Activated CD4-positive, alpha-beta memory T cell treated with anti-CD3 and anti-CD28 coated beads for 36 hours (primary cell): ENCODE measurements at places on chromosomes 11 and 22.

- DNase-seq: peak; percentile 43
- H3K36me3 ChIP-seq: peaks cover 39% of the 10 kb centered on the region
- no peaks in the 10 kb centered on the region for H3K4me1 ChIP-seq
- H3K27ac ChIP-seq: no peak overlapping the region
Observed at GRCh38 chr11:126194121-126194543, 17.3 kb downstream of the RPUSD4 start.

GRCh38 chr11:37657645-37658044 is 1059.6 kb upstream of the RAG2 start:
- no peak for DNase-seq
- no peaks in the 10 kb centered on the region for H3K27me3 ChIP-seq
- no peak overlapping the region for H3K4me3 ChIP-seq

DNA sequence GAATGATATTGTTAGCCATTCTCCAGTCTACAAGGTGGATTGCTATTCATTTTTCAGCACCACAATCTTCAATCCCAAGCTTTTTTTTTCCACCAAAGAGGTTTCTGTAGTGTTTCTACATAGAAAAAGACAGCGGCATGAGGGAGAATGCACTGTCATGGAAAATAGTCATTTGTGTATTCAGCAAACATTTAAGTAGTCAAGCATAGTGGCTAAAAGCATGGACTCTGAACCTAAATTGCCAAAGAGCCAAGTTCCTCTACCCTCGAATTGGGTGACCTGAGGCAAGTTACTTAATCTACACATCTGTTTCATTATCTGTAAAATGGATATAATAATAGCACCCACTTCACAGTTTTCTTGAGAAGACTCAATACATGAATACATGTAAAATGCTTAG is 14.2 kb downstream of the GAS2 start:
- no peaks in the 10 kb centered on the region for H3K36me3 ChIP-seq
- no peak overlapping the region for H3K27ac ChIP-seq
- no peak for DNase-seq
- H3K4me3 ChIP-seq: no peak overlapping the region

GRCh38 chr11:104944076-104944475 is 24.3 kb downstream of the CASP4 start:
- H3K27me3 ChIP-seq: no peaks in the 10 kb centered on the region
- H3K4me3 ChIP-seq: no peak overlapping the region
- peaks cover 5% of the 10 kb centered on the region for H3K4me1 ChIP-seq
- no peak overlapping the region for H3K27ac ChIP-seq

GRCh38 chr11:1890856-1891830 is 552 bp downstream of the PRR33 start:
- no peak for DNase-seq
- H3K27me3 ChIP-seq: no peaks in the 10 kb centered on the region
- peaks cover 7% of the 10 kb centered on the region for H3K36me3 ChIP-seq
- peak overlapping the region; percentile 46 for H3K4me3 ChIP-seq
- peaks cover 22% of the 10 kb centered on the region for H3K4me1 ChIP-seq
- no peak overlapping the region for H3K27ac ChIP-seq

- H3K4me1 ChIP-seq: no peaks in the 10 kb centered on the region
- peaks cover 19% of the 10 kb centered on the region for H3K27me3 ChIP-seq
- peaks cover 6% of the 10 kb centered on the region for H3K36me3 ChIP-seq
- no peak for DNase-seq
- no peak overlapping the region for H3K27ac ChIP-seq
Observed at GRCh38 chr11:114326776-114327175, 30.6 kb downstream of the NNMT start.

GRCh38 chr11:34788642-34789041 is 127.5 kb downstream of the APIP start:
- no peaks in the 10 kb centered on the region for H3K4me1 ChIP-seq
- no peaks in the 10 kb centered on the region for H3K36me3 ChIP-seq
- H3K27me3 ChIP-seq: peaks cover 12% of the 10 kb centered on the region

GRCh38 chr11:110028921-110029320 is 64.3 kb upstream of the ZC3H12C start:
- DNase-seq: no peak
- H3K4me1 ChIP-seq: no peaks in the 10 kb centered on the region
- H3K36me3 ChIP-seq: no peaks in the 10 kb centered on the region
- no peak overlapping the region for H3K4me3 ChIP-seq

- no peak overlapping the region for H3K4me3 ChIP-seq
- H3K36me3 ChIP-seq: peaks cover 24% of the 10 kb centered on the region
- H3K27ac ChIP-seq: peak overlapping the region; percentile 21
- DNase-seq: no peak
- peaks cover 24% of the 10 kb centered on the region for H3K4me1 ChIP-seq
- H3K27me3 ChIP-seq: no peaks in the 10 kb centered on the region
Observed at GRCh38 chr22:21615731-21616130, 14.1 kb downstream of the YDJC start.

- DNase-seq: no peak
- H3K27me3 ChIP-seq: no peaks in the 10 kb centered on the region
- H3K4me1 ChIP-seq: no peaks in the 10 kb centered on the region
Observed at GRCh38 chr11:66686801-66687750, 9.4 kb upstream of the RBM4B start.

DNA sequence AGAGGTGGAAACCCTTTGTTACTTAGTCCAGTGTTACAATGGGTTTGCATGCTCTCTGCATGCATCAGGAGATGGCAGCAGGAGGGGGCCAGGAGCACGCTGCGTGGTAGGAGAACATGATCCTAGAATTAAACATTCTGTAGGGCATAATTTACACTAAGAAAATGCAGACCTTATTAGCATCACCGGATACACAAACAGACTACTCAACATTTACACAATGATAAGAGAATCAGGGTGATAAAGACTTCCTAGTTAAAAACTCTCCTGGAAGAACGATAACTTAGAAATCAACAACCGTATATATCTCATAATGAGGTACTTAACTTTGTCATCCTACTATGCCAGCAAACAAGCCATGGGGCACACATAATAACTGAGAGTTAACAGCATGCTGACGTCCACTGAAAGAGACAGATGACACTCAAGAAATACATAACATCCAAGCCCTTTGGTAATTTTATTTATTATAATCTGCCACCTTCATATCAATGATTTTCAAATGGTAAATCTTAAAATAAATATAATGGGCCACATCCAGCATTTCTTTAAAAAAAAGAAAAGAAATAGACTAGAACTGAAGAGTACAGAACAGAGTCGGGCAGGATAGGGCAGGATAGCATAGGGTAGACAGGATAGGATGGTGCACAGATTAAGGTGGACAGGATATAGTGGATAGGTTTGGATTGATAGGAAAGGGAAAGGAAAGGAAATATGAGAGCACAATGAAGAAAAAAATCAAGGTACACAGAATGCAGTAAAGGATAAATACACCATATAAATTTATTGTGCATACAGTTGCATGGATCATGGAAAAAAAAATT is 27.5 kb downstream of the CADM1 start:
- no peak overlapping the region for H3K27ac ChIP-seq
- no peaks in the 10 kb centered on the region for H3K4me1 ChIP-seq
- no peaks in the 10 kb centered on the region for H3K36me3 ChIP-seq

- no peaks in the 10 kb centered on the region for H3K4me1 ChIP-seq
- H3K4me3 ChIP-seq: no peak overlapping the region
- H3K27me3 ChIP-seq: no peaks in the 10 kb centered on the region
- H3K36me3 ChIP-seq: peaks cover 8% of the 10 kb centered on the region
- no peak for DNase-seq
Observed at GRCh38 chr11:73833067-73833466, 43.6 kb downstream of the COA4 start.

DNA sequence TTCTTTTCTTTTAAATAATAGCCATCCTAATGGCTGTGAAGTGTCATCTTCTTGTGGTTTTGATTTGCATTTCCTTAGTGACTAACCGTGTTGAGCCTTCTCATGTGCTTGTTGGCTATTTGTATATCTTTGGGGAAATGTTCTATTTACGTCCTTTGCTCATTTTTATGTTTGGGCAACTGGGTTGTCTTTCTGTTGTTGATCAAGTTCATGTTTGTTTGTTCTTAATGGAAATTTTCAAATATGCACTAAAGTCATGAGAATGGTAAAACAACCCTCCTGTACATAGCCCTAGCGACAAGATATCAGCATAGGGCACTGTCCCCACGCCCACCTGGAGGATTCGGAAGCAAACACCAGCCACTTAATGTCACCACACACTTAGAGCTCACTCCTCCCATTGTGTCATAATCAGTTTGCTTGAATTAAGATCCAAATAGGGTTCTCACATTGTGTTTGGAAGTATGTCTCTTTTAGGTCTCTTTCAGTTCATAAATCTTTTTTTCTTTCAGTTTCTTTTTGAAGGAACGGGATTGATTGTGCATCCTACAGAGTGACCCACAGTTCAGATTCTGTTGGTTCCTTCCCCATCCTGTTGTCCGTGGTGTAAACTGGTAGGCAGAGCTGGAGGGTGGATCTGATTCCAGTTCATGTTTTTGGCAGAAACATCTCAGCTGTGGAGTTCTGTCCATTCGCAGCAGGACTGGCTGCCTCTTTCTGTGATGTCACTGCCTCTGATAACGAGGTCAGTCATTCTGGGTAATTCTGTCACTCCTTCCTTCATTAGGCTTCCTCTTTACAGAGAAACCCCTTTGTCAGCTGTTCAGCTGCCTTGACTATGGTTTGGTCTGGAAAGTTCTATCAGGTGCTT is 26.4 kb upstream of the ADORA2A start:
- H3K27me3 ChIP-seq: no peaks in the 10 kb centered on the region
- peak overlapping the region; percentile 32 for H3K4me3 ChIP-seq
- peaks cover 9% of the 10 kb centered on the region for H3K36me3 ChIP-seq
- H3K4me1 ChIP-seq: peaks cover 36% of the 10 kb centered on the region

- DNase-seq: no peak
- peaks cover 5% of the 10 kb centered on the region for H3K27me3 ChIP-seq
- H3K27ac ChIP-seq: no peak overlapping the region
- H3K4me1 ChIP-seq: no peaks in the 10 kb centered on the region
- H3K36me3 ChIP-seq: no peaks in the 10 kb centered on the region
Observed at GRCh38 chr11:15159085-15159484, 44.4 kb downstream of the INSC start.

GRCh38 chr11:114864896-114865295 is 186.6 kb downstream of the NXPE2 start:
- H3K27ac ChIP-seq: no peak overlapping the region
- no peaks in the 10 kb centered on the region for H3K27me3 ChIP-seq
- no peaks in the 10 kb centered on the region for H3K4me1 ChIP-seq
- no peak overlapping the region for H3K4me3 ChIP-seq
- no peaks in the 10 kb centered on the region for H3K36me3 ChIP-seq
- DNase-seq: no peak

DNA sequence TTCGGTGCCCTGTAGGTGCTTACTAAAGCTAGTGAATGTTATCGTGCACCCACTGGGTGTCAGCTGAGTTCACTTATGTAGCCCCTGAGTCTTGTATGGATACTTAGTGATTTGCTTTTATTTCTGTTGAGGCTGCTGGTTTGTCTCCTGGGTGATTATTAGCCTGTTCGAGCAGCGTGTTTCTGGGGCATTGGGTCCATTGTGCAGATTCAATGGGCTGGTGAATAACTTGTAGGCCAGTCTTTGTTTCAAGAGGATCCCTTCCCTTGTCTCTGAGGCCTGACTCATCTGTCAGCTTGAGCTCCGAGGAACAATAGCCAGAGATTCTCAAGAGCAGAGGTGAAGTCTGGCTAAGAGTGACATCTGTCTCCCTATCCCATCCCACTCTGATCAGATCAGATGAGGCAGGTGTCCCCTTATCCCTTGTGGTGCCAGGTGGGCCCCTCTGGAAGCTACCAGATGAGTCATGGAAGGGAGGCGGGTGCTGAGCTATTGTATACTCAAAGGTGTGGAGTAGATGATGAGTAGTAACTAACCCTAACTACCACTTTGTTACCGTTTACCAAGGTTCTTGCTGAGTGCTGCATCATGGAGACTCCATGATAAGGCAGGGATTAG is 3.7 kb downstream of the MIAT start:
- H3K4me3 ChIP-seq: no peak overlapping the region
- H3K4me1 ChIP-seq: peaks cover 54% of the 10 kb centered on the region

DNA sequence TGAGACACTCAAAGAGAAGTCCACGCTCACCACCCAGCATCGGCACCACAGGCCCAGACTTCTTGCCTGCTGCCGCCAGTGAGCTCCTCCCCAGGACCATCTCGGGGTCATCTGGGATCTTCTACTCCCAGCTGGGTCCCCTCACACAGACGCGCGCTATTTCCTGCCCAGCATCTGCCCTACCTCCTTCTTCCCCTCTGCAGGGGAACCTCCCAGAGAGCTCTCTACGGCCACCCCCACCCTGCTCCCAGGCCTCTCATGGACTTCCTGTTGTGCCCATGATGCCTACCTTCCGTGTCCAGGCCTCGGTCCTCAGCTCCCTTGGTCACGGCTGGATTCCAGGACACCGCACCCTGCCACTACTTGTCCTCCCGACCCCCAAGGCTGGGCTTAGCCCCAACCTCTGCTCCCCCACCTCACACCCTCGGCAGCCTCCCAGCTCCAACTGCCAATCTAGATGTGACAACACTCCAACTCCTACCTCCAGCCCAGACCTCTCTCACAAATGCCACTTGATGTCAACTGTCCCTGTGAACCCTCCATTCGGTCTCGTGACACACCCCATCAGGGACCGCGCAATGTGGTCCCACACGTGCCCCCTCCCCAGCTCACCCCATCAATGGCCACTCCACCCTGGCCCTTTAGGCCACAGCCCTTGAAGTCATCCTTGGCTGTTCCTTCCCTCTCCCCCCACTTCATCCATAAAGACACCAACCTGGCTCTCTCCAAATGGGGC is 45.3 kb downstream of the SGSM3 start:
- peaks cover 14% of the 10 kb centered on the region for H3K36me3 ChIP-seq
- no peaks in the 10 kb centered on the region for H3K27me3 ChIP-seq
- peak overlapping the region; percentile 75 for H3K27ac ChIP-seq
- H3K4me1 ChIP-seq: peaks cover 19% of the 10 kb centered on the region

DNA sequence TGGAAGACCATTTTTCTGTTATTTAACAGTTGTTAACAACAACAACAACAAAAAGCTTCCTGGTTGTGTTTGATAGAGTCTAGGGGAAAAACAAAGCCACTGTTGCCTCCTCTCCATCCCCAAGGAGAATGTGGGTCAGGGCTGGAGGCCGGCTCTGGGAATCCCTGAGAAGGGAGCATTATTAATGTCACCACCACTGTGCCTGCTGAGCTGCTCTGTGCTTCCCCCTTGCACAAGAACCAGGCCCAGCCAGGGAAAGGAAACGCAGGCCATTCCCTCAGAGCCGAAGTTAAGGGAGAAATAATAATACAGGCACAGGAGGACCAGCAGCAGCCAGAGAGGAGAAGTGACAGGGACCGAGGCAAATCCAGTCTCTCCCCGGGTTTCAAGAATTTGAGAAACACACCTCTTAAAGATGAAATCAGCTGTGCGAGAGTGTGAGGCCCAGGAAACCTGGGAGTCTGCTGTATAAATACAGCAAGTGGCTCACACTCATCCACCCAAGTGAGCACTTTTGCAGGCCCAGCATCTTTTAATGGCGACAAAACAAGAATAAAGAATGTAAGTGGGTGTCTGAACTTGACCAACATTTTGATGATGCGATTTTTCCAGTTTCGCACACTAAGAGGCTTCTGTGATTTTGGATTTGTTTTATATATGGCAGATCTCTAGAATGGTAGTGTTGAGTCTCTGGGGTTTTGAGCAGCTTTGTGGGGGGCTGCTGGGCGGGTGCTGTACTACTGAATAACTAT is 539.2 kb downstream of the NTM start:
- no peaks in the 10 kb centered on the region for H3K4me1 ChIP-seq
- DNase-seq: no peak
- H3K4me3 ChIP-seq: no peak overlapping the region
- H3K27me3 ChIP-seq: peaks cover 34% of the 10 kb centered on the region
